Upper lobe of left lung (tissue), 6 donors: ENCODE measurements at places on chromosomes 16 and 17.

DNA sequence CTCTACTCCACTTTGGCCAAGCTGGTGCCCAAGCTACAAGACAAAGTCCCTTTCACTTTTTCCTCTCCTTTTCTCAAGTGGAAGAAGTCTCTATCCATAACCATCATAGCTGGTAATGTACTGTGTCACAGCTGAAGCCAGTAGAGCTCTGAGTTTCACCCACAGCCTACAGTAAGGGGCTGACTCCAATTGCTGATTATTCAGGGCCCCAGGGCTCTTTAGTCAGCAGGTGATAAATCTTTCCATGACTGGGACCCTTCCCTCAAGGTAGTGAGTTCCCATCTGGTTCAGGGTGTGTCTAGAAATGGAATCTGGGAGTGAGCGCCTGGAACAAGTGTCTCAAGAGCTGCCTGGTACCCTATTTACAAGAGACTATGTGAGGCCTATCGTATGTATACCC is 436.0 kb upstream of the CA10 start:
- no peaks in the 10 kb centered on the region for H3K4me1 ChIP-seq
- DNase-seq = no peak
- H3K27me3 ChIP-seq = no peaks in the 10 kb centered on the region
- no peaks in the 10 kb centered on the region for H3K36me3 ChIP-seq
- H3K27ac ChIP-seq = no peak overlapping the region

DNA sequence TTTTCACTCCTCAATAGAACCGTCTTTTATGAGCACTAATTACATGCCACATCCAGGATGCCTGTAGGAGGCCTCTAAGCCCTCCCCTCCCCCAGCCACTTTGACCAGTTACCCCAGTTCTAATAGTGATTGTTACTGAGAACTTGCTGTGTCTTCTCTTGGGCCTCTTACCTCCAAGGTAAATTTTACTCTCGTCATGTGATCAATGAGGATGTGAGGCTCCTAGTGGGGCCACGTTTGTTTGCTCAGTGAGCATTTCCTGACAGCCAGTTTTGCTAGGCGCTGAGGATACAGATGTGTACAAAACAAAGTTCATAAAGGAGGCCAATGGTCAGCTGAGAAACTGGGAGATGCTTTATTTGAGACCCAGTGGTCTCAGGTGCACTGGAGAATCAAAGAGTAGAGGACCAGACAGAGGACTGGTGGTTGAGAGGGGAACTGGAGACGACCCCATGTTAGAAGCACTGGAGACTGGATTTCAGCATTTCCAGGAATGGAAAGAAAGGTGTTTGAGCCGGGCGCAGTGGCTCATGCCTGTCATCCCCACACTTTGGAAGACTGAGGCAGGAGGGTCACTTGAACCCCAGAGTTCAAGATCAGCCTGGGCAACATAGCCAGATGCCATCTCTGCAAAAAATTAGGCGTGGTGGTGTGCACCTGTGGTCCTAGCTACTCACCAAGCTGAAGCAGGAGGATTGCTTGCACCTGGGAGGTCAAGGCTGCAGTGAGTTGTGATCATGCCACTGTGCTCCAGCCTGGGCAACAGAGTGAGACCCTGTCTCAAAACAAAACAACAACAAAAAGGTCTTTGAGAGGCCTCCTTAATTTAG is 2.6 kb downstream of the ATP2C2 start:
- peaks cover 6% of the 10 kb centered on the region for H3K27me3 ChIP-seq
- H3K4me1 ChIP-seq = no peaks in the 10 kb centered on the region
- peak; percentile 22 for DNase-seq

DNA sequence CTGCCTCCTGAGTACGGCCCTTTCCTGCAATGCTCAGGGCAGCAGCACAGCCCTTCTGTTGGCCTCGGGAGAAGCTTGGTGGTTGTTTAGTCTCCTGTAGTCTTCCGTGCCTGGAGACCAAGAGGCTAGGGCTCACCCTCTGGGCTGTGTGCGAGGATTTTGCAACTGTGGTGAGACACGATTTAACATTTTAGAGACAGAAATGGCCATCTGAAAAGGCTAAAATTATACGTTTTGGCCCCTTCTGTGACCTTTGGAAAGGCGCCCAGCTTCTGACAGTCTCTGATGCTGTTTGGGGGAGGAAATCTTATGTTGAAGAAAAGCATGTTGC is 33.1 kb downstream of the FOXL1 start:
- DNase-seq = no peak
- no peaks in the 10 kb centered on the region for H3K4me1 ChIP-seq
- no peak overlapping the region for H3K27ac ChIP-seq

- no peak overlapping the region for H3K27ac ChIP-seq
- no peaks in the 10 kb centered on the region for H3K27me3 ChIP-seq
- H3K4me1 ChIP-seq = no peaks in the 10 kb centered on the region
- no peaks in the 10 kb centered on the region for H3K36me3 ChIP-seq
Measured at GRCh38 chr17:49107211-49107557, 25.4 kb upstream of the B4GALNT2 start.

DNA sequence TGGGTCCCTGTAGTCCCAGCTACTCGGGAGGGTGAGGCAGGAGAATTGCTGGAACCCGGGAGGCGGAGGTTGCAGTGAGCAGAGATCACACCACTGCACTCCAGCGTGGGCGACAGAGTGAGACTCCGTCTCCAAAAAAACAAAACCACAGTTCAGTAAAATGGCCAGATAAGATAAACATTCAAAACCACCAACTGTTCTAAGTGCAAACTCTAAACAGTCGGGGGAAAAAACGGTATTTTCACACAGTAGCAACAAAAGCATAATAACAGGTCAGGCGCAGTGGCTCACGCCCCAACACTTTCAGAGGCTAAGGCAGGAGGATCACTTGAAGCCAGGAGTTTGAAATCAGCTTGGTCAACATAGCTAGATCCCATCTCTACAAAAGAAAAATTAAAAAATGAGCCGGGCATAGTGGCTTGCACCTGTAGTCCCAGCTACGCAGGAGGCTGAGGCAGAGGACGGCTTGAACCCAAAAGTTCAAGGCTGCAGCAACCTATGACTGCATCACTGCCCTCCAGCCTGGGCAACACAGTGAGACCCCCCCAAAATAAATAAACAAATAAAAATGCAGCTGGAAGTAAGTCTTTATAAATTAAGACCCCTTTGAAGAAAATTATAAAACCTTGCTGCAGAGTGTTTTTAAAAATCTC is 10.8 kb upstream of the HASPIN start:
- H3K27me3 ChIP-seq = no peaks in the 10 kb centered on the region
- no peak overlapping the region for H3K4me3 ChIP-seq
- no peak overlapping the region for H3K27ac ChIP-seq

GRCh38 chr17:61492759-61493526 is 40.7 kb downstream of the TBX4 start:
- no peaks in the 10 kb centered on the region for H3K36me3 ChIP-seq
- DNase-seq = no peak
- no peak overlapping the region for H3K27ac ChIP-seq
- no peaks in the 10 kb centered on the region for H3K4me1 ChIP-seq

DNA sequence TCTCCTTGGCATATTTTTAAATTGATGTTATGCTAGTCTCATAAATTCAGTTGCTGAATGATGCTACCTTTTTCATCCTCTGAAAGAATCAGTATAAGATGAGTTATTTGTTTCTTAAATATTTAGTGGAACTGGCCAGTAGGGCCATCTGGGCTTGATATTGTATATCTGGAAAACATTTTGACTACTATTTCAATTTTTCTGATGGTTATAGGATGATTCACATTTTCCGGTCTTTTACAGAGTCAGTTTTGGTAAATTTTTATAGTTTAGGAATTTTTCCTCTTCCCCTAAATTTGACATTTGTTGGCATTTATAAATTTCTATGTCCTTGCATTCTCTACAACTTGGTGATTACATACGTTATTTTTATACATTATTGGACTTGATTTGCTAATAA is 296.3 kb upstream of the AXIN2 start:
- H3K4me1 ChIP-seq = no peaks in the 10 kb centered on the region
- H3K27me3 ChIP-seq = no peaks in the 10 kb centered on the region
- DNase-seq = no peak
- H3K27ac ChIP-seq = no peak overlapping the region
- H3K36me3 ChIP-seq = no peaks in the 10 kb centered on the region
- H3K4me3 ChIP-seq = no peak overlapping the region

- no peak overlapping the region for H3K27ac ChIP-seq
- H3K36me3 ChIP-seq = no peaks in the 10 kb centered on the region
- peak; percentile 70 for DNase-seq
- no peaks in the 10 kb centered on the region for H3K4me1 ChIP-seq
- no peak overlapping the region for H3K4me3 ChIP-seq
Measured at GRCh38 chr16:89006036-89006752, 29.2 kb upstream of the CBFA2T3 start.

DNA sequence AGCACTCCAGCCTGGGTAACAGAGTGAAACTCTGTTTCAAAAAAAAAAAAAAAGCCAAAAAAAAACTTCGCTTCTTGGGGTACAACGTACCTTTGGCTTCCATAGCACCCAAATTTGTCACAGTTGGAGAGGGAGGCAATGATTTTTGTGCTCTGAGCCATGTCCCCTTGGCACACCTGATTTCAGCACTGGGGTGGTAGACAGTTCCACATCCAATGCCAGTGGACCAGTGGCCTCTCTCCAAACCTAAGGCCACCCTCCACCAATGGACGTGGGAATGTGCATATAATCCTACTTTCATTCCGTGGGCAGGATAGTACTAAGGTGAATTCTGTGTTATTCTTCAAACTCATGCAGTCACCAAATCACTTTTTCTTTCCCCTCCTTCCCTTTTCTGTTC is 47.5 kb downstream of the SALL1 start:
- no peaks in the 10 kb centered on the region for H3K27me3 ChIP-seq
- H3K4me1 ChIP-seq = no peaks in the 10 kb centered on the region
- no peak overlapping the region for H3K27ac ChIP-seq
- H3K36me3 ChIP-seq = no peaks in the 10 kb centered on the region
- no peak for DNase-seq
- H3K4me3 ChIP-seq = no peak overlapping the region

GRCh38 chr17:228951-229708 is 47.7 kb upstream of the DOC2B start:
- no peak overlapping the region for H3K27ac ChIP-seq
- H3K4me3 ChIP-seq = no peak overlapping the region
- H3K4me1 ChIP-seq = peaks cover 4% of the 10 kb centered on the region
